ENCODE measurements at places on chromosomes 3 and 15.

DNA sequence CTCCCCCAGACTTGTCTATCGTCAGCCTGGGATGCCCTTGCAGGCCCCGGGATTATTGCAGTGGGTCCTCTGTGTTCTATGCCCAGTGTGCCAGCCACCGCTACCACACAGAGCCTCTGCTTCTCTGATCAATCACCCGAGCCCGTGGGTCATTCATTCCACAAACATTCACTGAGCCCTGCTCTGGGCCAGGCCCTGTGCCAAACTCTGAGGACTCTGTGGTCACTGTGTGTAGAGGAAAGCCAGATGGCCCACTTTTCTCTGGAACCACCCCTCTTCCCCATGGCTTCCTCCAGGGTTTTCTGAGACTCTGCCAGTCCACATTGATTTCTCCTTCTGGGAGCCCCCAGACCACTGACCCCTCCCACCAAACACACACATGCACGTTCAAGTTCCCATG is 55.5 kb downstream of the BSN start:
- DNase-seq: no peak

DNA sequence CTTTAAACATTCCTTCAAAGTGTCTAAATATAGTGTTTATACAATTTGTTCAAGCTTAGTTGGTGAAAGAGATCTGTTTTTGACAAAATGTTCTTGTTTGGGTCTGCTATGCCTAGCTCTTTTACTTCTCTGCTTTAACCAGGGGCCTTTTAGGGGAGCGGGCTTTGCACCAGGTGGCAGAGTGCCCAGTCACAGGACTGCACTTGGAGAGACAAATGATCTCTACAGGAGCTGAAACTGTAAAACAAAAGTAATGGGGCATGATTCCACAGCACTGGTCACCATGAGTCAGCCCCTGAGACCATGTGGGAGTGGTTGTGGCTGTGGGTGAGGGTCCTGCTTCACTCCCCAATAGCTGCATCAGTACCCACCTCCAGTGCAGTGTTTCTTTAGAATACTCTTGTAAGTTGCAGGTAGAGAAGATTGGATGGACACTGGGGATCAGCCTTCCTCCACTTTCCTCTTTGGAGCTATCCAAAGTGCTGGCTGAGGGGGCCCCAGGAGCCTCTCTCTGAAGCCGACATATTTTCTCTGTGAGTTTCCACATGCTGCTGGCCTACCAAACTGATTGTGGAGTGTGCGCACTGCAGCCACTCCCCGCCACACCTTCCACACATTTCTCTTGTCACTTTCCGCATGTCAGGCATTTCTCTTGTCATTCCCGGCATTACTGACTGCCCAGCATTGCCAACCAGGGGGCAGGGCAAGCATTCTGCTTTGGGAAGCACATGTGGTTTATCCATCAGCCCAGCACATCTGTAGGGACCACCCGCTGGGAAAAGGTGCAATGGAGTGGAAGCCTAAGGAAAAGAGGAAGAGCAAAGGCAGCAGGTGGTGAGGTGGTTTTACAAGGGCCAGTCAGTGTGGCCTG is 110.0 kb downstream of the EPHB1 start:
- DNase-seq: no peak

DNA sequence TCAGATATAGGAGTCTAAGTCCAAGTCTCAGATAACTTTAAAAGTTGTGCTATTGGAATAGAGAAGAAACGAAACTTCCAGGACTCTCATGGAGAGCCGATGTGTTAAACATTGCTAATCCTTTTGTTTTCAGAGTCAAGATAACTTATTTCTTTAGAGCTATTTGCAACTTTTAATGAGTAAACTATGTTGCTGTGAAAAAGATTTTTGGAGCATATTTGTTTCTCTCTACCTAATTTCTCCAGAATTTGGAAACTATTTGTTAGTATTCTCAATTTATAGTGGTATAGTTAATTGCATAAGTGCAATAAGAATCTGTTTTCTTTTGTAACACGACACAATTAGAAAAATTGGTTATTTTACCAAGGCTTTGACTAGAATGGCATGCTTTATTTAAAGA is 588.9 kb downstream of the NTRK3 start:
- DNase-seq: peak; percentile 7

DNA sequence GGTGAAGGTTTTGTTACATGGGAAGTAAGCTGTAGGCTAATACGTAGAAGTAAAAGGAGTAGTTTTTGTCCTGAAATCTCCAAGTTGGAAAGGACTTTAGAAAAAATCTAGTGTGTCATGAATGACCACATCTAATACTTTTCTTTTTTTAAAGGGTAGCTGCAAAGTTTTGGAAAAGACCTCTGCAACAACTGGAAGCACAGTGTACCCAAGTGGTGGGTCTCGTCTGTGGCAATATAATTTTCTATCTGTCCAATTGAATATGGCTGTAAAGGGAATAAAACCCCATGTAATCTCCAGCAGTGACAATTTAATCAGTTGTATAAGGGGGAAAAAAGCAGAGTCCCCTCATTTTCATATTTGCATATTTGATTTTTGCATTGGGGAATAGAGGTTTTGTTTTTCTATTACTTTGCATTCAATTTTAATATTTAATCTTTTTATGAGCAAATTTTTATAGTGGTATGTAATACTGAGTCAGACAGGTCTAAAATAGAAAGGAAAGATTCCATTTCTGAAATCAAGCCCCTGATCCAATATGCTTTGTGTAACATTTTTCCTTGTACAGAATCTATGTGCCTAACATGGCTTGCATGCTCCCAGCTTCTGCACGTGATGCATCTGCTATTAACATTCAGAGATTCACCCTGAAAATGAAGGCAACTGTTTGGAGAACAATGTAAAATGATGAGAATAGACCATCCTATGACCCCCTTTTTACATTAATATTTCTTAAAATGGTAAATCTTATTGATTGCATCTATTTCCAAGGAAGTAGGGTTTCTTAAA is 531.4 kb downstream of the ZIC1 start:
- DNase-seq: no peak

DNA sequence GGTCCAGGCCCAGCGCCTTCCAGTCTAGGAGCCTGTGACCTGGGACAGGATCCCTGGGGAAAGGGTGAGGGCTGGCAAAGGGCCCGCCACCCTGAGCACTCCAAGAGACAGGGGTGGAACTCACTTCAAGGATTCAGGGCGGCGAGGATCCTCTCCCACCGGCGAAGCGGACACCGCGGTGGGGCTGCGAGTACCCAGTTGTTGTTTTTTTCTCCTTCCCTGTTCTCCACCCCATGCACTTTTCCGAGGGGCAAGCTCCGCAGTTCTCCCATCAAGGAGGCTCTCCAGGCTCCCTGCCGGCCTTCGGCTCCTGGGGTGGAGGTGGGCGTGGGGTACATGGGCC is 387 bp upstream of the PAQR5 start:
- DNase-seq: no peak

GRCh38 chr3:14522129-14522691 is 17.9 kb downstream of the GRIP2 start:
- DNase-seq: no peak

DNA sequence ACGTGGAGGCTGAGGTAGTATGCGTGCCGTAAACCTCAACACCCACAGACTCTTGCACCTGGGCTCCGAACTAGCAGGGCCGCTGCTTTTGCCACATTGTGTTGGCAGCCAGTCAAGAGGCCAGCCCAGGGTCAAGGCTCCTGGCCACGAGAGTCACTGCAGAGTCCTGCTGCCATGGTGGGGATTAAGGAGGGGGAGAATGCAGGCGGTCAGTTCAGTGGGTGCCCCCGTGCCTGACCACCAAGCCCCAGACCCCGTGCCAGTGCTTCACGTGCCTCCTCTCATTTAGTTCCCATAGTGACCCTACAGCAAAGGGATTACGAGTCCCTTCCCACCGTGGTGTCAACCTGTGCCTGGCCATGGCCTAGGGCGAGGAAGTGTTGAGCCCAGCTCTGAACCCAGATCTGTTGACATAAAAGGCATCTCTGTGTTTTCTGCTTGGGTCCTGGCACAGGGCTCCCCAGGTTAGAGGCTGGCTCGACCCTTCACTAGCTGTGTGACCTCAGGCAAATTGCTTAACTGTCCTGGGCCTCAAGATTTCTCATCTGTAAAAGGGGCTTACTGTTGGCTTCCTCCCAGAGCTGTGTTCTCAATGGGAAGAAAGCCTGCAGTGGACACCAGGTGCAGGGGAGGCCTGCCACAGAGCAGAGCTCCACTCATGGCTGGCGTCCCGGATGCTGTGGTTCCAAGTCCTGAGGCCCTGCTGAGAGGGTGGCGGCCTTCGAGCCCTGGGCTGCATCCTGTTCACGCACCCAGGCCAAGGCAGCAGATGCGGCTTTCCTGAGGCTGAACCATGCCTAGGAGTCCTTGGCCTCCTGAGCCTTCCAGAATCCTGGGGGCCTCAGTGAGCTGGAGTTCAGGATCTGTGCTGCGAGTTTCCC is 32.8 kb downstream of the FBLN2 start:
- peak; percentile 80 for DNase-seq

- DNase-seq: no peak
Measured at GRCh38 chr3:10518506-10519150, 13.2 kb upstream of the ATP2B2 start.

DNA sequence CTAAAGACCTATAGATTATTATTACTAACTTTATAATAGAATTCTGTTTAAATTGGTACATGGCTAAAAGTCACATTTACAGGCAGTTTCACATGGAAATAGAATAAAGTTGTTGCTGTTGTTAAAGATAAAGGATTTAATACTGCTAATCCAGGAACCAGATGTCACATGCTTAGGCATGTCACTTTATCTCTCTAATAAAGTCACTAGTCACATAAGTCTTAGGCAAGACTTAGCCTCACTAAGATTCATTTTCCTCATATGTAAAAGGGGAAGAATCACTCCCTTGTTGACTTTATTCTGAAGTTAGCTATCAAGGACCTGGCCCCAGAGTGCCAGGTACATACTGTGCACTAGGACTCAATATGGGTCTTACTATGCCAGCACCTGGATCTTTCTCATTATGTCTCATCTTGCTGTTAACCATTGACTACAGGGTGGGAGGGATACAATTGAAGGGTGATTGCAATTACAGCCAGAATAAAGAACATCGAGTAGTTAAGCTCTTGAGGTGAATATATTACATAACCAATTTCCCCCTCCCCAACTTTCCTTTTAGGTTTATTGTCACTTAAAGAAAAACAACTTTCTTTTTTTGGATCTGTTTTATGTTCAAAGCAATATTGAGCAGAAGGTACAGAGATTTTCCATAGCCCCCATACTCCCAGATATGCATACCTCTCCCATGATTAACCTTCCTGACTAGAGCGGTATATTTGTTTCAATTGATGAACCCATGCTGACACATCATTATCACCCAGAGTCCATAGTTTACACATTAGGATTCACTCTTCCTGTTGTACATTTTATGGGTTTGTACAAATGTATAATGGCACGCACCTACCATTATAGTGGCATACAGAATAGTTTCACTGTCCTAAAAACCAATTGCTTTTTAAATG is 36.6 kb downstream of the LNP1 start:
- peak; percentile 31 for DNase-seq

GRCh38 chr15:61750271-61751084 is 309.8 kb downstream of the VPS13C start:
- DNase-seq: no peak

GRCh38 chr3:50204804-50205412 is at the start of gene SLC38A3:
Gene SLC38A3, plus strand, starts transcription at chr3:50205271. Its CDS starts 8,929 bp downstream, at chr3:50214200.
- DNase-seq: peak; percentile 46

GRCh38 chr3:14410503-14411165 is 8.2 kb downstream of the SLC6A6 start:
- peak; percentile 98 for DNase-seq

- no peak for DNase-seq
Measured at GRCh38 chr15:70541511-70541910, 221.8 kb downstream of the UACA start.

- no peak for DNase-seq
Measured at GRCh38 chr3:191143224-191143623, 55.8 kb upstream of the OSTN start.

DNA sequence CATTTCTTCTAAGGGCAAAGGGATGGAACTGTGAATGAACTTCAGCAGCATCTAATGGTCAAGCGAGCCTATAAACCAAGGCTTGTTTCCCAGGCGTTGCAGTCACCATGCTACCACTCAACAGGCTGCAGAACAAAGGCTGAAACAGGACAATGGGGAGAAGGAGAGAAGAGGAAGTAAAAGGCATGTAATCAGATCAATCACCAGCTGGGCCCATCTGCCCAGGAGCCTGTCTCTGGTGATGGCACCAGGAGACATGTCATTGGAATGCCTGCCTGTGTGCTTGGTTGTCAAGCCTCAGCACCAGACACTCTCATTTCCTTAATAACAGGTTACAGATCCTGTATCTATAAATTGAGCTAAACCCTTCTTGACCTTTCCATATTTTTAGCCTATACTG is 81.7 kb upstream of the UMPS start:
- no peak for DNase-seq

DNA sequence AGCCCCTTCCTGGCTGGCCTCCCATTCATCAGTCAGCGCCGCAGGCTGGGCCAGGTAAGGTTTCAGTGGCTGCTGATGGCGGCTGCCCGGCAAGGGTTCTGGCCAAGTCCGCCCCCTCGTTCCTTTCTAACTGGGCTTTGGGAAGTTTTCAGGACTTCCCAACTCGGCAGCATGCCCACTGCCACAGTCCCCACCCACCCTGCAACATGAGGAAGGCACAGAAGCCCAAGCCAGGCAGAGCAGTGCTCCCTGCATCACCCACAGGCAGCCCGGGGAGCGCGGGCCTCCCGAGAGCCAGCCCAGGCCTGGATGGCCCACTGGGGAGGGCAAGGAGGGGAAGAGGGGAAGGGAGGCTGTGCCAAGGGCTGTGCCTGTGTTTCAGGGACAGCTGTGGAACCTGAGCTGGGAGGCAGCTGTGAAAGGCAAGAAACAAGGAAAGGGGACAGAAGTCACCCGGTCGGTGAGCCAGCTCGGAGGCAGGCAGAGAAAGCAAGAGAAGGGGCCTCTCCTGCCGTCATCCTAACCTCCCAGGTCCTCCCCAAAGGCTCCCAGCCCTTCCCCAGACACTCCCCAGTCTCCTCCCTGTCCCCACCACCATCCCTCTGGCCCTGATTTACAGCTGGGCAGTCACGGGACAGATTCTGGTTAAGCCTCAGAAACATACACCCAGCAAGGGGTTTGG is 73.9 kb downstream of the CPN2 start:
- DNase-seq: no peak

- DNase-seq: no peak
Measured at GRCh38 chr3:132642539-132642847, 17.1 kb downstream of the ACAD11 start.

GRCh38 chr3:73070675-73071575 is 9.5 kb downstream of the EBLN2 start:
- DNase-seq: no peak

- no peak for DNase-seq
Measured at GRCh38 chr3:159018341-159018740, 216.5 kb downstream of the MFSD1 start.

DNA sequence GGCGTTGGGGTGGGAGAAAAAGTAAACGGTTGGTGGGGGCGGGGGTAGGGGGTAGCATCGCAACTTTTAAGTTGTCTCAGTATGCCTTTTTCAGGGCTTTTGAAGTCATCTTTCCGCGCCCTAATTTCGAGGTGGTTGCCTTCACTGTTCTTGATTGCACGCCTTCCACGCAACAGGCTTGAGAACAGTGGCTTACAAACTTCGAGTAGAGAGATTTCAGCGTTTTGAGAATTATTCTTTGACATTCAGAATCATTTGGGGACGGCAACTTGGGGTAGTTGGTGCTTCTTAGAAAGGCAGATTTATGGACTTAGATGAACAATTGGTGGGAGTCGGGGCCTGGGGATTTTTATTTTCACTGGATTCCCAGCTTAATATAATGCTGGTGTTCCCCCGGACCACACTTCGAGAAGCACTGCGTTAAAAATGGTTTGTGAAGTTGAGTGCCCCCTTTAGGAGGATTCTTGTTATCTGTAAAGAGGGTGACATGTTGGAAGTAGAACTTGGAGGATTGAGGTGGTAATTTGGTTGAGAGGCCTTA is 880 bp downstream of the PPP4R2 start:
- peak; percentile 63 for DNase-seq
